Mucosa of descending colon (tissue), 3 donors: ENCODE measurements at places on chromosomes 11 and 22.

- no peak for DNase-seq
These were observed 88.7 kb downstream of the STIM1 start for GRCh38 chr11:3944198-3944597.

GRCh38 chr11:16505481-16505880, 149.1 kb upstream of the SOX6 start:
- no peak for DNase-seq

DNA sequence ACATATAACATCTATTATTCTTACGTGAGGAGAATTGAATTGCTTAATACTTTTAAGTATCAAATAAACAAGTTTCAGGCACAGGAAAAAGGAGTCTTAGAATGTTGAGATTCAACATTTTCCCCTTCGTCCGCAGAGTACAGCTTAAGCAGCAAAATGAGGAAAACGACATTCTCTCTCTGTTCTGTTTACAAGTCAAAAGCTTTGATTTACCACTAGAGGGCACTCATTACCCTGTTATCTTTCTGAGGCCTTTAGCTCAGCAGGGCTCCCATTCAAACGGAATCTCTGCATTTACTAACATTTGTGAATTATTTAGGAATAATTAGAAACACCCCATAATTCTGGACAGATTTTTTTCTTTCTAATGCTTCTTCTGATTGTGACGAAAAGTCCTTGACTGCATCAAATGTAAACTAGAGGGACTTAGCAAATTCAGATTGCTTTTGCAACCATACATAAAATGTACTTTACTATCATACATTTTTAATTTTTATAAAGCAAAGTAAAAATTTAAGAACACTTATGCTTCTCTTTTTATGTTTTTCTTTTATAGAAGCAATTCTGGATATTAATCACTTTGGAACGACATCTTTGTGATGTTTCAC, 75.0 kb downstream of the JRKL start:
- no peak for DNase-seq

DNA sequence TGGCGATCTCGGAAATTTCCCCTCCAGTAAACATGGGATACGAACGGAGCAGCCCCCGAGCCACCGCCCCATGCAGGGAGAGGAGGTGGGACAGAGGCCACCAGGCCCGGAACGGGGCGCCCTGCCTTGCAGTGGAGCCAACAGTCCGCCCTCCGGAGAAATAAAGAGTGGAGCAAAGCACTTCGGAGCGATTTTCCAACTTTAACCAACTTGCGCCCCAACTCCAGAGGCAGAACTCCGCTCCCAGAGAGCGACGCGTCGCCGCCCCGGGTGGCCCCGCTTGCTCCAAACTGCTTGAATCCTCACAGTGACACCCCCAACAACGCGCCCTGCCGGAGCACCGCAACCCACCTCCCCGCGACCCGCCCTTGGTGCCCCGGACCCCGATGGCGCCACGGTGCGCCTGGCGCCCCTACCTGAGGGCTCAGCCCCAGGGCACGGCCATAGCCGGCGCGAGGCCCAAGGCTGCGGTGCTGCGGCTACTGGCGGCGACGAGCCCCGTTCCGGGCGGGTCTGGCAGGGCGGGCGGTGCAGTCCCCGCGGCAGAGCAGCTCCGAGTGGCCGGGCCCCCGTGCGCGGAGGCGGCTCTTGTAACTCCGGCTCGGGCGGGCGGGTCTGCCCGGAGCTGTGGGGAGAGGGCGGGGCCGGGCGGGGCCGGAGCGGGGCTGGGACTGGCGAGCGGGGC, at the start of gene AHNAK:
Gene AHNAK (minus strand): TSS at position 563 of the 685 bp plus-strand sequence. CDS start 10,708 bp downstream, outside the sequence.
- peak; percentile 92 for DNase-seq

GRCh38 chr22:46012881-46013281, 35.9 kb upstream of the WNT7B start:
- peak; percentile 63 for DNase-seq

- no peak for DNase-seq
These were observed 82.2 kb downstream of the FAM83F start for GRCh38 chr22:40076702-40077645.

GRCh38 chr22:47053726-47054141, 291.3 kb downstream of the TBC1D22A start:
- no peak for DNase-seq

- DNase-seq = no peak
These were observed 415.2 kb downstream of the TENM4 start for GRCh38 chr11:79025622-79026021.

DNA sequence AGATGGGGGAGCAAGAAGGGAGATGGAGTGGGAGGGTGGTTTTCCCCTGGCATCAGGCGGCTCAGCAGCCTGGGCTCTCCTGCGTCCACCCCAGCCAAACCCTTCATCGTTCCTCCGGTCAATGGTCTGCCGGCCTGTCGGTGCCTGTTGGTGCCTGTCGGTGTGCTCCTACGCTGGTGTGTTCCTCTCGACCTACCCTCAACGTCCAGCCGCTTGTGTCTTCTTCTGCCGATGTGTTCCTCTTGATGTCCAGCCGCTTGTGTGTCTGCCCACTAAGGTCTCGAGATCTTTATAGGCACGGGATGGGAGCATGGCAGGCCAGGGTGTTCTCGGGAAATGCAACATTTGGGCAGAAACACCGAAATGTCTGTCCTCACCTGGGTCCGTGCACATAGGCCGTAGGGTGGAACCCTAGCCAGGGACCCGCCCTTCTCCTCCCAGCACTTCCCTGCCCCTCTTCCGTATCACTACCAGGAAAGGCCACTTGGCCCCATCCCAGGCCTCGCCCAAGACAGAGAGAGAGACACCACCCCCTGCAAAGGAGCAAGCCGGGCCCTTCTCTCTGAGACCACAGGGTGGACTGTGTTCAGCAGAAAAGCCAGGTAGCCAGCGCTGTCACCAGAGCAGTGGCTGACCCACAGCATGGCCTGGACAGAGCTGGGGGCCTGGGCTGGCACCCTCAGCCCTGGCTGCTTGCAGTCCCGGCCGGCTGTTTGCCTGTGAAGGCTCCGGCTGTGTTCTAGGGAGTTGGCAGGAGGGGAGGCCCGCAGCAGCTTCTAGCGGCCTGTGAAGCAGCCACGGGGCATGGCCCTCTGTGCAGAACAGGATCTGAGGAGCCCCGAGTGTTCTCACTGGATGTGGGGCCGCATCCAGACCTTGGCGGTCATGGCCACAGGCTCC, 61.6 kb upstream of the KCNQ1OT1 start:
- DNase-seq = peak; percentile 55

- DNase-seq = peak; percentile 80
These were observed 518 bp downstream of the KMT5B start for GRCh38 chr11:68212421-68213134.

GRCh38 chr22:39528080-39528661, 4.4 kb downstream of the RPS19BP1 start:
- no peak for DNase-seq

- DNase-seq = no peak
These were observed 1.7 kb downstream of the C11orf96 start for GRCh38 chr11:43943931-43944751.

- no peak for DNase-seq
These were observed 47.2 kb upstream of the AKIP1 start for GRCh38 chr11:8863838-8864237.
